ENCODE measurements at places on chromosomes 2 and 18. TPM values are rescaled to one million over a fixed set of nuclear protein-coding genes. Genes with fewer than 3 reads are reported as not detected.

DNA sequence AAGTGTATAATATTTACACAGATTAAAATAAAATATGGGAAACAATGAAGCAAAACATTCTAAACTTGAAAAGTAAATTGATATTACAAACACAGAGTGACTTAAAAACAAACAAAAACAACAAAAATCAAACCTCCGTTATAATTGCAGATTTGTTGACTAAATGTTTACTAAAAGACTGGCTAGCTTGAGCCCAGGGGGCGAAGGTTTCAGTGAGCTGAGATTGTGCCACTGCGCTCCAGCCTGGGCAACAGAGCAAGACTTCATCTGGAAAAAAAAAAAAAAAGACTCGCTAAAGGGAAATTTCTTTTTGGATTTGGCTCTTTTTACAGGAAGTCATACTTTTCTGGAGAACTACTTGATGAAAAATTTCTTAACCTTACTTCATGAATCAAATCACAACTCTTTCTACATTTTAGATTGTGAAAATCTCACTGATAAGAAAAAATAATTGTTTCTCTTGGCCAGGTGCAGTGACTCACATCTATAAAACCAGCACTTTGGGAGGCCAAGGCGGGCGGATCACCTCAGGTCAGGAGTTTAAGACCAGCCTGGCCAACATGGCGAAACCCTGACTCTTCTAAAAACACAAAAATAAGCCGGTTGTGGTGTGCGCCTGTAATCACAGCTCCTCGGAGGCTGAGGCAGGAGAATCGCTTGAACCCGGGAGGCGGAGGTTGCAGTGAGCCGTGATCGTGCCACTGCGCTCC lies 9.7 kb downstream of the TFPI start:
- DNase-seq, result no peak

- DNase-seq, result no peak
Observed at GRCh38 chr2:146652311-146652710, 1192.5 kb upstream of the ACVR2A start.

GCKR gene
- 0.39 TPM for polyA plus RNA-seq

DNA sequence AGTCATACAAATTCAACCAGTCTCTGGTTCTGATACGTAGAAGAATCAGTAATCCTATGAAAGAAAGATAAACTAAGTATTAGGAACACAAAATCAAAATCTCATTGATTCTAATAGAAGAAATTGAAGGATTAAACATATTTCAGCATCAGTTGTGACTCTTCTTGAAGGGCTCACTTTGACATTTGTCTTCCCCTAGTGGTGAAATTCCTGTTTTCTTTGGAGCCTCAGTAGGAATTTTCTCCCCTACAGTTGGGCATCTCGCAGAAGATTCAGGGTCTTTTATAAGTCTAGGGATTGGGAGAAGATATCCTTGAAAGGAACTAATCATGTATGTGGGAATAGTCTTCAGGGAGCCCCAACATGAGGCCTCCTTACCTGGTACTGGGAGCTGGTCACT lies 2.8 kb upstream of the CRYGB start:
- no peak for DNase-seq

- DNase-seq, result no peak
Observed at GRCh38 chr2:140392824-140393223, 1612.6 kb upstream of the NXPH2 start.

GCG gene
- polyA plus RNA-seq, result not detected

Data from right renal pelvis (tissue), 4 donors.